CD4-positive, alpha-beta T cell treated with Interleukin-4 for 1 hour (primary cell): ENCODE measurements at places on chromosomes 12 and 14.

DNA sequence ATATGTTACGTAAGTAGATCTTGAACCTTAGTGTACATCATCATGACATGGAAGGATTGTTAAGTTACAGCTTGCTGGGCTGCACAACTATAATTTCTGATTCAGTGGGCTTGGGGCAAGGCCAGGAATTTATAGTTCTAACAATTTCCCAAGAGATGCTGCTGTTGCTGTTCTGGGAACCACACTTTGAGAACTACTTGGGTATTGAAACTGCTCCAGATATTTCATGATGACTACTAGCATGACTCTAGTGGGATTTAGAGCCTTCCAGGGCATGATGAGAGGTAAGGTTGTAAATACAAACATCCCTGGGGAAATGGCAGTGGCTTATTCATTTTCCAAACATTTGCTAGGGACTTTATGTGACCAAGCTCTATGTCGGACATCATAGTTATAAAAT lies 904.8 kb upstream of the SEL1L start:
- DNase-seq, result no peak

DNA sequence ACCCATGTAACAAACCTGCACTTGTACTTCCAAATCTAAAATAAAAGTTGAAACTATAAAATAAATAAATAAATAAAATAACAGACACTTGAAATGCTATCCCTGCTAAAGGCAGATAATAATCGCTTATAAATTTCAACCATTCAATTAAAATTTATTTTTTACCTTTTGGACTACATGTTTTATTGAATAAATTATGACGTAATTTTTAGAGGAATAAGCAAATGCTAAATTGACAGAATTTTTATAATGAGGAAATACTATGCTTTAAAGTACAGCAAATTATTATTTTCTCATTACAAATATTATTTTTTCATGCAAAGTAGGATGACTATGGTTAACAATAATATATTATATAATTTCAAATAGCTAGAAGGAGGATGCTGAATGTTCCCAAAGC lies 658.6 kb upstream of the LMO3 start:
- DNase-seq, result no peak

DNA sequence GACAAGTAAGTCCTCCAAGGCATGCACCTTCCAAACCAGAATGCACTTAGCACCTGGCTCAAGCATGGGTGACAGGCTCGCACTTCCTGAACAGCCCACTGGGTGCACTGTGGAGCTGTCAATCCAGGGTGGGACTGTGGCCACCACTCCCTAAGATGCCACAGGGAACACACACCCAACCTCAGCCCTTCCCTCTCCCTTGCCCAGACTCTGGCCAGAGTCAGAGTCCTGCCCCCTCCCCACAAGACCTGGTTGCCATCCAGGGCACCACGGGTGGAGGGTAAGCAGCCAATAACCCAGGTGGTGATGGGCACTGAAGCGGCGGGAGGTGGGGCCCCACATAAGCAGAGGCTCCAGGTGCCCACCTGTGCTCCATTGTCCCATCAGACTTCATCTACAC lies 160.6 kb downstream of the MYRFL start:
- DNase-seq, result no peak

GRCh38 chr12:71201136-71201679 lies 43.4 kb upstream of the TSPAN8 start:
- no peak for DNase-seq

DNA sequence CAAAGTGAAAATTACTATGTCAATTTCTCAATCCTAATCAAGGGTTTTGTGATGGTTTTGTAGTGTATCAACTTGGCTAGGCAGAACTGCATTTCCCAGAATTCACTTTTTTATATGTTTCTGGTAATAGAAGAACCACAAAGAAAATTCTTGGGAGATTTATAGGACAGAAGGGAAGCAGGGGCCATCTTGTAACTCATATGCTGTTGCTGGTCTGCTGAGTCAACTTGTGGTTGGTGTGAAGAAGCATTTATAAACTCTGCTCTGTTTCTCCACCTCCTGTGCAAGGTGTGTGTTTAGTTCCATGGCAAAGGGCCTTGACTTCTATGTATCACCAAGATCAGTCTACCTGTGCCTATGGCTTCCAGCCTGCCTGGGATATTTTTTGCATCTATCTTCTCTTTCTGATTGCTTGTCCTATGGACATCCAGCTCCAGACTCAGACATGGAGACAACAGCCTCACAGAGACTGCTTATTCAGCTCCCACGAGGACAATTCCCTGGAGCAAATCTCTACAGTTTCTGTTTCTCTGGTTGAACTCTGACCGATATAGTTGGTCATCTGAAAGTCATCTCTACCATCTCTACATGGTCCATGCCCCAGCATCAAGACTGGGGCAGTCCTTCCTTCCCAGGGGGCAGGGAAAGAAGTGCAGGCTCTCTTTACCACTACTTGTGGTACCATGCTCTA lies 364.3 kb upstream of the DDHD1 start:
- no peak for DNase-seq

DNA sequence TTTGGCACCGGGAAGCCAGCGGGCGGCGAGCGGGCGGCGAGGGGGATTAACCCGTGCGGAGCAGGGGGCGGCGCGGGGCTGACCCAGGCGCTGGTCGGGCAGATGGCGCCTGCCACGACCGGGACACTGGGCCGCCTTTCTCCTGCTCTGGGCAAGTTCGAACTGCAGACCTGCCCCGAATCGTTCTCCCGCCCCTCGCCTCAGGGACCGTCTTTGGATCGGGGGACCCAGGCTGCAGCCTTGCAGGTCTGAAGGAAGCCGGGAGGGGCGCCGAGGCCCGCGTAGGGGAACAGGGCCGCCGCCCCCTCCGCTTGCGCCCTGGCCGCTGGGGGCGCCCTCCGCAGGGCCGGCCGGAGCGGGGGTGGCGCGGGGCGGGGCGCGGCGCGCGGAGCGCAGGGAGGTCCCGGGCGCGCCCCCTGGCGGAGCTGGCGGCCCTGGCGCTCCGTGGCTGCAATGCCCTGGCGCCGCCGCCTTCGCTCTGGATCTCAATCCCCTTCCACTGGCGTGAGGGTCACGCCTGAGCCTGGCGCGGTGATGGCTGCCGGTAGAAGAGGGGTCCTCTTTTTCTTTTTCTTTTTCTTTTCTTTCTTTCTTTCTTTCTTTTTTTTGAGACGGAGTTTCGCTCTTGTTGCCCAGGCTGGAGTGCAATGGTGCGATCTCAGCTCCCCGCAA lies 449 bp upstream of the LTBP2 start:
- peak; percentile 83 for DNase-seq

DNA sequence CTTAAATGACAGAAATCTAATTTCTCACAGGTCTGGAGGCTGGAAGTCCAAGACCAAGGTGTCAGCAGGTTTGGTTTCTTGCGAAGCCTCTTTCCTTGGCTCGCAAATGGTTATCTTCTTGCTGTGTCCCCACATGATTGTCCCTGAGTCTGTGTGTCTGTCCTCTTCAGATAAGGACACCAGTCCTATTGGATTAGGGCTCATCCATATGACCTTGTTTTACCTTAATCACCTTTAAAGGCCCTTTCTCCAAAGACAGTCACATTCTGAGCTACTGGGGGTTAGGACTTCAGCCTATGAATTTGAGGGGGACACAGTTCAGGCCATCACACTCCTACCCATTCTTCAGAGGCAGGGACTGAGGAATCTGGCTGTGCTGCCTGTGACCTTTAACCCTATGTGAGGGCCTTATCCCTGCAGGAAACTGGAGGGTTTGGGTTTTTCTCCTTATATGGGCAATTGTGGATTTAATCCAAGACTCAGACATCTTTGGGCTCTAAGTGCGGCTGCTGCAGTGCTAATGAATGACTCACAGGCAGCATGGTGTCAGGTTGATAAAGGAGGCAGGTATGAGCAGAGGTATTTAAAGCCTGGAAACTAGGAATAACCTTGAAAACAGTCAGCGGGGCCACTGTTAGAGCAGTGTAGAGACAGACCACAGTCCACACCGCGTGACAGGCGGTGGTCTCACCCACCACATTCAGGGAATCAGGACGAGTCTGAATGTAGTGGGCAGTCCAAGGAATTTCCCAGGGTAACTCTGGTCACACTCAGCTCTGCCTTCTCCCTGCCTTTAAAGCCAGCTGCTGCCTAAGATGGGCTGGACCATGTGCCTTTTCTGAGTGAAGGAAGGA lies 10.2 kb downstream of the TPCN1 start:
- DNase-seq, result no peak
